Activated T-helper 9 cell treated with anti-CD3 and anti-CD28 coated beads, Interleukin-2, amount 50 U/mL, for 16 hours (primary cell): ENCODE measurements at places on chromosomes 5 and 9.

GRCh38 chr5:14510880-14511279, 70.7 kb upstream of the OTULINL start:
- DNase-seq: no peak

GRCh38 chr5:174303035-174303434, 257.5 kb downstream of the NSG2 start:
- DNase-seq: no peak

DNA sequence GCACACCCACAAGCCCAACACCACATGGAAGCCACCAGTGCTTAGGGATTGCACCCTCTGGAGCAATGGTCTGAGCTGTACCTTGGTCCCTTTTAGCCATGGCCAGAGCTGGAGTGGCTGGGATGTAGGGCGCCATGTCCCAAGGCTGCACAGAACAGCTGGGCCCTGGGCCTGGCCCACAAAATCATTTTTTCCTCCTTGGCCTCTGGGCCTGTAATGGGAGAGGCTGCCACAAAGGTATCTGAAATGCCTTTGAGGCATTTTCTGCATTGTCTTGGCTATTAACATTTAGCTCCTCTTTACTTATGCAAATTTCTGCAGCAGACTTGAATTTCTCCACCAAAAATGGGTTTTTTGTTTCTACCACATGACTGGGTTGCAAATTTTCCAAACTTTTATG, 117.6 kb downstream of the SPOCK1 start:
- DNase-seq: no peak

GRCh38 chr5:144421411-144421810, 250.7 kb downstream of the KCTD16 start:
- DNase-seq: no peak
